Effector memory CD4-positive, alpha-beta T cell (primary cell): ENCODE measurements at places on chromosomes 4 and X.

DNA sequence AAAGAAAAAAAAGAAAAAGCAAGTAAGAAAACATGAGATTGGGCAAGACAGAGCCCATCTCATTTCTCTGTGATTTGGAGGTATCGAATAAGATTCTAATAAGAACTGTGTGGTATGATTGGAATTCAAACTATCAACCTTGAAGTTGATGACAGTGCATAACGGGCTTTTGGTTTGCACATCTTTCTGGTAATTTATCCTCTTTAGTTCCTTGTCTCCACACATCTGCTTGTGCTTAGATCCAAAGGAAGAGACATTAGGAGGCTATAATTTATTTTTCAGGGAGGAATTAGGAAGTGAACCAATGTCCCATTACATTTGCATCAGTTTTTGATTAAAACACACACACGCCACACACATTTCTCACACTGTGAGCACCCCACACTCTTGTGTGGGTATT is 149.9 kb downstream of the ARSF start:
- no peak for DNase-seq

- DNase-seq, result no peak
These were observed 46.0 kb upstream of the PBDC1 start for GRCh38 chrX:76126851-76127250.

- DNase-seq, result no peak
These were observed 58.0 kb downstream of the FBXO8 start for GRCh38 chr4:174225349-174226049.

DNA sequence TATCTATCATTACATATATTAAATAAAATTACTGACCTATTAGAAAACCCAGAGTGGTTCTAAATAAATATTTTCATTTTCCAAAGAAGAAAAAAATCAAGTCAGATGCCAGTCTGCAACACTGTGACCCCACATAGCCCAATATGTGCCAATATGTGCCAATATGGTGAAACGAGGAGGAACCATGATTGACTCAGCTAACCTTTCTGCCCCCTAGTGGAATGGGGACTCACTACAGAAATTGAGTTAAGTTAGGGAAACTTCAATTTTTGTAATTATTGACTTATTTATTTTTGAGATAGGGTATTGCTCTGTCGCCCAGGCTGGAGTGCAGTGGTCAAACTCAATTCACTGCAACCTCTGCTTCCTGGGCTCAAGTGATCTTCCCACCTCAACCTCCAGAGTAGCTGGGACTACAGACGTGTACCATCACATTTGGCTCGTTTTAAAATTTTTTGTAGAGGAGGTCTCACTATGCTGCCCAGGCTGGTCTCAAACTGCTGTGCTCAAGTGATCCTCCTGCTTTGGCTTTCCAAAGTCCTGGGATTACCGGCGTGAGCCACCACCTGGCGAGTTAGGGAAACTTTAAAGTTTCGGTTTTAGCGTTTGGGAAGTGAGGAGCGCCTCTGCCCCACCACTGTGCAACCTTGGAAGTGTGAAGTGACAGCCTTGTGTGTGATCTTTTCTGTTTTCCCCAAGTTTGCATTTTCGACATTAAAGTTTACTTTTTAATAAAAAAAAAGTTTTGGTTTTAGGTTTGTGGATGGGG is 116.8 kb upstream of the SHISA3 start:
- no peak for DNase-seq

GRCh38 chrX:119501511-119502148 is 33.4 kb downstream of the SLC25A5 start:
- no peak for DNase-seq

DNA sequence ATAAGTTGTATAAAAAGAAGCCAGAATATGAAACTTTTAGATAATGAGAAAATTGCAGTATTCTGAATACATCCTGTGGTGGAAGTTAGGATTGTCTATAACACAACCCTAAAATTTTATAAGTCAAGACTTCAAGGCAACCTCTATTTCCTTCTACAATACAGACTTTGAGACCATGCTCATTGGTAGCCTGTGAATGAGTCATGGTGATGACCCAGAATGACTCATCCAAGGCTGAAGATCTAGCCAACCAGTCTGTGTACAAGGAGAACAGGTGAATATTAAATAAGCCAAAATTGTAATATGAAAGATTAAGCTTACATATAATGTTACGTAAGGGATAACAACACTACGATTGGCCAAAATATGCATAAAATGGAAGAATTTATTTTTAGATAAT is 475.9 kb upstream of the GALNT7 start:
- no peak for DNase-seq

GRCh38 chrX:110669572-110669971 is 126.0 kb downstream of the CHRDL1 start:
- no peak for DNase-seq

GRCh38 chrX:31845003-31845402 is 773.2 kb upstream of the FTHL17 start:
- DNase-seq, result no peak

DNA sequence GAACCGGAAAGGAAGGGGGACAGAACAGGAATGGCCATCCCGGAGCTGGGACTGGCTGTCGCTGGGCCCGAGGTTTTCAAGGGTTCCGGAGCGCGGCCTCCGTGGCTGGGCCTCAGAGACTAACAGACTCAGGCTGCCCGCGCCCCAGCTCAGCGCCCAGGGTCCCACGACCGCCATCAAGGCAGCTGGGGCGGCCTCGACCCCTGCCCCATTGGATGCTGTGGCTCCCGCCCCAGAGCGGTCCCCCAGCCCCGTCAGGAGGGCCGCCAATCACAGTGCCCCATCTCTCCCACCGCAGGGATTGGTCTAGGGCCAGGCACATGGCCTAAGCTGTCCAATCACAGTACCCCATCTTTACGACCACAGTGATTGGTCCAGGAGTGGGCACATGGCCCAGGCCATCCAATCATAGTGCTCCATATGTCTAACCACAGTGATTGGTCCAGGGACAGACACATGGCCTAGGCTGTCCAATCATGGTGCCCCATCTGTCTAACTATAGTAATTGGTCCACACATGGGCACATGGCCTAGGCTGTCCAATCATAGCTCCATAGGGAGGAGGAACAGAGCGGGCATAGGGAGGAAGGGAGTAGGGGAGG is 105.3 kb upstream of the NKX1-1 start:
- peak; percentile 17 for DNase-seq

GRCh38 chrX:19303256-19303880 is 40.4 kb upstream of the PDHA1 start:
- no peak for DNase-seq
